Hematopoietic multipotent progenitor cell treated with erythropoietin and hydrocortisone succinate and interleukin-3 and kit ligand, for 17 days (in vitro differentiated cells): ENCODE measurements at places on chromosomes 13 and 19.

DNA sequence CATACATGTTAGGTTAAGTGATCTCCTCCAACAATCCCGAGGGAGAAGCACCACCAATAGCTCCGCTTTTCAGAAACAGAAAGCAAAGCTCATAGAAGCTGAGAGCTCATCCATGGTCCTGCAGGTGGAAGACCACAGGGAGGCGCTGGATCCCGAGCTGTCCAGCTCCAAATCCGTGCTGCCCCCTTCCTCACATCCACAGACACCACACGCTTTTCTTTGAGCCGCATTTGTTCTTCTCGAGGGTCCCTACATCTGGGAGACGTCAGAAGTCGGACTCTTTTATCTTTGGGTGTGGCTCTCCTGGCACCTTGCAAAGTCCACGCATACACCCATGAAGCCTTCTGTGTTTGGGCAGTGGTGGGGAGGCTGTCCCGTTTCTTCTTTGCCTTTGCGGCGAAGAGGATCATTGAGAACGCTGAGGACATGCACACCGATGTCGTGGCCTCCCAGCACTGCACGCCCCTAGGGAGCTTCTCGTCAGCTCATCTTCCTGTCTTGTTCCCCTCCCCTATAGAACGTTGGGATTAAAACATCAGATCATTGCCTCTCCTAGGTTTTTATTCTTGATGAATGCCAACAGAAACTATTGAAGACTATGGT is 184.8 kb downstream of the TEX29 start:
- DNase-seq, result no peak

- no peak for DNase-seq
Observed at GRCh38 chr19:3570606-3571011, 2.1 kb upstream of the HMG20B start.

DNA sequence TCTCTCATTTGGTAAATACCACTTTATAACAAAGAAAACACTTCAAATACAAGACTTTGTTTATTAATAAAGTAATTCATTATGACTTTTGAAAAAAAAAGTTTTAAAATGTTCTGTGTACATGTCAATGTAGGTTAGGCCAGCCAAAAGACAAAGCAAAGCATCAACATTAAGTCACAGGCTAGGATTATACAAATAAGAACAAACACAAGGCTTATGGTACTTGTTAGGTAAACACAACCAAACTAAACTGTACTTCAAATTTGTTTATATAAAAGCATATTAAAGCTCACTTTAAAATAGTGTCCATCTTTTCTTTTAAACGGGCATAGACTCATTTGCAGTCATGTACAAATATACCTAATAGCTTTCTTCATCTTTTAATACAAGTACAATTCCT is 86.6 kb downstream of the ZDHHC20 start:
- no peak for DNase-seq

DNA sequence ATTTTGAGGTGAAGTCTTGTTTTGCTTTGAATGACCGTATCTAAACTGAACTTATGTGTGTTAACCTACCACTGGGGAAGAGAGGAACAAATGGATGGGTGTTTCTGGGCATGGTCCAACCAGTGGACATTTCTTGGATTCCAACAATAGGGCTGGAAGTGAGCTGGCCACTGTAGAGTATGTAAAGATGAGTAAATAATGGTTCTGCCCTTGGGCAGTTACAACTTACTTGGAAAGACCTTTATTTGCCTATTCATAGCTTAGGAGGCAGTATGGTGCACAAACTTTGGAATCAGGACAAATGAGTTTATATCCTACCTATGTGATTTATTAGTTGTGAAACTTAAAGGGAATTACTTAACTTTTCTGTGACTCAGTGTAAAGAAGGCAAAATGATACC is 429.5 kb downstream of the HS6ST3 start:
- DNase-seq, result no peak

- DNase-seq, result no peak
Observed at GRCh38 chr13:45216193-45216592, 15.3 kb upstream of the KCTD4 start.

GRCh38 chr13:93976528-93976927 is 503.0 kb downstream of the DCT start:
- DNase-seq, result no peak

- no peak for DNase-seq
Observed at GRCh38 chr19:16003391-16003790, 54.6 kb downstream of the OR10H4 start.

DNA sequence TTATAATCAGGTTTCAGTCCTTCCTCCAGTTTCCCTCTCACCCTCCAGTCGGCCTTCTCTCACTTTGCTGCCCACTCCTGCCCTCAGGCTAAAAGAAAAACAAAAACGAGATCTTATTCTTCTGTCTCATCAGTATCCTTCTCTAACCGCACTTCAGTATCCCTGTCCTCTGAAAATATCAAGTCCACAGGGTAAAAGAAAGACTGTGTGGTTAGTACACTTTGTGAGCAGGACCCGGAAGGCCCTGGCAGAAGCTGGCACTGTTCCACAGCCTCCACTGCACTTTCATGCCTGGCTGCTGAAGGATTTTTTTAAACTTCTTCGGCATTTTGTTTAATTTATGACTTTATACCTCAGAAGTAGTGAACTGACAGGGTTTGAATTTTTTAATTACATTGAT is 51.8 kb downstream of the TM9SF2 start:
- DNase-seq, result no peak

DNA sequence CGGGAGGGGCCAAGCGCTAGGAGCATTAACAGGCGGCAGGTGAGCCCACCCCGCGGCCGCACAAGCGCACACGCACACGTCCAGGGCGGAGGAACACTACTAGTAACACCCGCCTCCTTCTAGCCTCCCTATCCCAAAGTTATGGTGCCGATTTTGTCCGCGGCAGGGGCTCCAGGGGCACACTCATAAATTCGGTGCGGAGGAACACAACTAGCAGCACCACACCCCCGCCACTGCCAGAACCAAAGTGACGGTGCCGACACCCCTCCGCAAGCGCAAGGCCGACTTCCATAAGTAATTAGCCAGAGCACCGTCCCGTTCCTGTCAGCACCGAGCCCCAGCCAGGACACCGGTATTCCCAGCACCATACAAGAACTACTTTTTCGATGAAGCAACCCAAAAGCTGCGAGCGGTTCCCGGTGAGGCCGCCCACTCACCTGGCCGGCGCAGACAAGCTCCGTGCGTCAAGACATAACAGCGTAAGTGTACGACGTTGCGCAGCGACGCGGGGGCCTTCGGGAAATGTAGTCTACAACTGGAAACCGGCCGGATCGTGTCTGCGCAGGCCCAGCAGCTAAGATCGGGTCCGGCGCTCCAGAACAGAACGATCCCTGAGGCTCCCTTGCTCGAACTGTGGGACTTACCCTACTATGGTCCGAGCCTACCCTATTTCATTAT is at the start of the genes ZNF540 and ZNF571:
Gene ZNF540, plus strand, starts transcription at position 573 of the 678 bp plus-strand sequence. CDS start 3,572 bp downstream, outside the sequence.
Gene ZNF571, minus strand, starts transcription at position 489 of the 678 bp plus-strand sequence. CDS start 8,116 bp downstream, outside the sequence.
- DNase-seq, result peak; percentile 19

- DNase-seq, result no peak
Observed at GRCh38 chr13:113832631-113833030, 31.2 kb downstream of the GAS6 start.

GRCh38 chr13:30398601-30399072 is 23.7 kb upstream of the UBE2L5 start:
- no peak for DNase-seq

- no peak for DNase-seq
Observed at GRCh38 chr13:99258946-99259345, 767 bp upstream of the GPR18 start.
